D721Med (cell line): ENCODE measurements at places on chromosomes 4 and X.

- DNase-seq, result no peak
Measured at GRCh38 chr4:35963383-35963782, 280.9 kb downstream of the ARAP2 start.

DNA sequence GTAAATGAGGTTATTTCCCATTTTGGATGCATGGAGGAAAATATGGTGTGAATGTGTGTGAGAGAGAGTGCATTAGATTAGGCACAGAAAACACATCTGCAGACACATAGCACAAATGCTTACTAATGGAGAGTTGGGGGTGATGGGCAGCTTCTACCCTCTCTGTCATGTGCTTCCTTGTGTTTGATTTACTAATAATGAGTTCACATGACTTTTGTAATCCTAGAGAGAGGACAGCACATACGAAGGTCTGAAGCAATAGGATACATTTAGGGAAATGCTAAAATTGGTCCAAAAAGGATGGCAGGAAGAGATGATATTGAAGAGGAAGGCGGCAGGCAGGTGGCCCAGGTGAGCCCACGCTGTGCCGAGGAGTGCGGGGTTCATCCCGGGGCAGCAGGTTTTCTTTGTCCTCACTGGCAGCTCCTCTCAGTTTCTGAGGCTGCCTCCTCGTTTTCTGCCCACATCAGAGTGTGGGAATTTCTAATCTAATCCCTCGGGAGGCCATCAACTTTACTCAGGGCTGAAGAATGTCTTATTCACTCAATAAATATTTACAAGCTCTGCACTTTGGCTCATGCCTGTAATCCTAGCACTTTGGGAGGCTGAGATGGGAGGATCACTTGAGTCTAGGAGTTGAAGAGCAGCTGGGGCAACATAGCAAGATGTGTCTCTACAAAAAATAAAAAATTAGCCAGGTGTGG is 15.9 kb upstream of the MAP9 start:
- no peak for DNase-seq

DNA sequence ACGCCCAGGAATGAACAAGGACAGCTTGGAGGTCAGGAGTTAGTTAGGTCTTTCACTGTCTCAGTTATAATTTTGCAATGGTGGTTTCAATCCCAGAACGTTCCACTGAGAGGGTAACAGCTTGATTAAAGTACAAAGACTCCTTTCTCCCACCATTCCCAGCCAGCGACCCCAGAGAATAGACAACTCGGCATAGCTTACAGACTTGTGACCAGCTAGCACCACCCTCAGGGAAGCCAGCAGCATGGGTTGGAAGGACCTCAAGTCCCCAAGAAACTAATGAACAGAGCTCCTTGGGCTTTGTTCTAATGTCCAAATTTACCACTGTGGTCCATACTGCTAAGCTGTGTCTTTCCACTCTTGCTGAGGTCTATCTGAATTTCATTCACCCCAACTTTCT is 72.0 kb upstream of the MED14 start:
- DNase-seq, result no peak

- DNase-seq, result no peak
Measured at GRCh38 chr4:3683744-3684421, 82.3 kb upstream of the ADRA2C start.

GRCh38 chr4:150782311-150782710 is 200.4 kb downstream of the MAB21L2 start:
- no peak for DNase-seq

DNA sequence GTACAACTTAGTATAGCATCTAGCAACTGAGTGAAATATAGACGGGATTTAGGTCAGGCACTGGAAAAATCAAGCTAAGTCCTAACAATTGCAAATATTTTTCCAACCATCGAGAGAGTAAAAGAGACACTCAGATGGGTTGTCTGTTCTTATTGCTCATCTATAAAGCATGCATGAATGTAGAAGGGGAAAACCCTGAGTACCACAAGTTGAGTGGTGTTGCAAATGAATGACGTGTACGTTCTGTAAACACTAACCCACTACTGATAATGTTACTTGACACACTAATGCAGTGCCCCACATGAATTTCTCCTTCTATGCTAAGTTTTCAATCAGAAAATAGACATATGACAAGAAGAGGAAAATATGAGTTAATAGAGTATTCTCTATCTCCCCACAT is 211.2 kb downstream of the COX18 start:
- DNase-seq, result no peak

- no peak for DNase-seq
Measured at GRCh38 chr4:99790796-99791617, 25.6 kb upstream of the DAPP1 start.

DNA sequence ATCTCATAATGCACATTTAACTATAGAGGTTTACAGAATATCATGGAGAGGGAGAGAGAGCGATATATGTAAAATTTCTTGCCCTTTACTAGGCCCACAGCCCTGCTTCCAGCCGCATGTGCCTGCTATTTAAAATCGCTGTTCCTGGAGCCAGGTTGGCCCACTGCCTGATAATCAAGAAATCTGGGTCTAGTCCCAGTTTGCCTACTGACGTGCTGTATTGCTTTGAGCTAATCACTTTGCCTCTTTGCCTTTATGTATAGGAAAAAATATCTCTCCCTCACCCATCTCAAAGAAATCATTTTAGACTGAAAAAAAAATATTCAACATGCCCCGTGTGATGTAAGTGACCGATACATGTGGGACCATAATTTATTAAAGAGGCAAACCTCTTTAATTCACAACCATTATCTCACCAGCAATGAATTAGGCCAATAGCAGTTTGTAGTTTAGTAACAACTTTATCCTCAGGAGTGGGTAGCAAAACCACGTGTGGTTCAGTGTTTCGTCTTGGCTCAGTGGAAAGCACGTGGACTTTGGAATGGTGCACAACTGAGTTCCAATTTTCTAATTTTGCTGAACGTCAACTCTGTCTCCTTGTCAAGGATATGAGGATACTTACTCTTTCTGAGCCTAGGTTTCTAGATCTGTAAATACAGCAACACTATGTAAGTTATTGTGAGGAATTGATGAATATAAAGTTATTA is 62.6 kb downstream of the GRXCR1 start:
- DNase-seq, result no peak

DNA sequence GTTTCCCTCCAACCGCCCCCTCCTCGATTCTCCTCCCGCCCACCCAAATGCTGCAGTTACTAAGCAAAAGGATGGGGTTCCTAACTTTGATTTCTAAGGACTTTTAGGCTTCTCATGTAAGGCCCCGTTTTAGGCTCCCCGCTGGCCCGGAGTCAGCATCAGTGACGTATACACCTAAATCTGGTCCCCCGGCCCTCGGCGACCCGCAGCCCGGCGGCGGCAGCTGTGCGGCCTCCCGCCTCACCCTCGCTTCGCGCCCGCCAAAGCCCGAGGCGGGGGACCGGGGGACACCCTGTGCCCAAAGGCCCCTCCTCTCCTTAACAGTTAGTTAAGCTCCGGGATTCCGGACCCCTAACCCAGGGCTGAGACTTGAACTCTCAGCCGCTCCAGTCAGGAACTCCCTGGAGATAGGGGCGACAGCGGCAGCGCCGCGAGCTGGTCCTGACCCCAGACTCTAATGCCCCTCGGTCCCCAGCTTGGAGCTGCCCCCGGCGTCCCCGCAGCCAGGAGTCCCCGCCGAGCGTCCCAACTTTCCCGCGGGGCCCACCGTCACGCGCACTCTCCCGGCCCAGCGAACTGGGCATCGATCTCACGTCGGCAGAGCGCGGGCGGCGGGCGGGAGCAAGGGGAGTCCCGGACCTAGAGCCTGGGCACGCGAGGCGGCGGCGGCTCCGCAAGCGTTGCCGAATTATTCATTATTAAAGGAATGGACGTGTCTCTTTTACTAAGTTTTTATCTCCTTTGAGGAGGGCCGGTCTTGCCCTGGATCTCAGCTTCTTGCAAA is 1.5 kb upstream of the NR3C2 start:
- DNase-seq, result no peak

- DNase-seq, result no peak
Measured at GRCh38 chr4:84977396-84977795, 10.9 kb upstream of the WDFY3 start.

GRCh38 chr4:122163767-122164166 is 11.6 kb downstream of the BLTP1 start:
- DNase-seq, result no peak

DNA sequence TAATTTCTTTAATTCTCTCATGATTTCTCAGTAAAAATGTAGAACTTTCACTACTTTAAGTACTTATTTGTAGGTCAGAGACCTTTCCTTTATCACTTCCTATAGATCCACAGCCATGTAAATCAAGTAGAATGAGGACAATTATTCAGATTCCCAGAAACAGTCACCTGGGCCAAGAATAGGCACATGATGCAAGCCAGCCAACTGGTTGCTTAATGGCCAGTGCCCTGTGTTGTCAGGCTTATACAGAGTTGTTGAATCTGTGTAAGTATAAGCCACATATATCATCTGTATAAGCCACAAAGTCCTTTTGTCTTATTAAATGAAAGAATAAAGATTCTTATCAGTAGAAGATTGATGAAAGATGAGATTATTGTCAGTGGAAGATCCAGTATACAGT is 5.2 kb downstream of the BANK1 start:
- no peak for DNase-seq

GRCh38 chrX:93422693-93423092 is 250.7 kb downstream of the NAP1L3 start:
- DNase-seq, result no peak

GRCh38 chrX:70172221-70172620 is 5.1 kb upstream of the DGAT2L6 start:
- no peak for DNase-seq

DNA sequence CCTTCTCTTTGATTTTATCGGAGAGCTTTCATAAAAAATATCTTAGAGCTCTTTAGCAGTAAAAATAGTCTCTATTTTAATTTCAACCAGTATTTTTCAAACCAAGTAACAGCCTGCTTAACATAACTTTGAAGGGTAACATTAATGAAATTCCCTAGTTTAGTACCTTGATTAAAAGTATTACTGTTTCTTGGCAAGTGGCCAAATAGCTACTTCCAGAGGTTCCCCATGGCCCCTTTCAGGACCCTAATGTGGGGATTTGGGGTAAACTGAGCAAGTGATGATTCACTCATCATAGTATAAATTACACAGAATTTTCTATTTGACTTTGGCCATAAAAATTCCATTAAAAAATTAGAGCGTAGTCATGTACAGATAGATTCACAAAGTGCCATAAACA is 211.0 kb downstream of the CAMK2D start:
- DNase-seq, result no peak

DNA sequence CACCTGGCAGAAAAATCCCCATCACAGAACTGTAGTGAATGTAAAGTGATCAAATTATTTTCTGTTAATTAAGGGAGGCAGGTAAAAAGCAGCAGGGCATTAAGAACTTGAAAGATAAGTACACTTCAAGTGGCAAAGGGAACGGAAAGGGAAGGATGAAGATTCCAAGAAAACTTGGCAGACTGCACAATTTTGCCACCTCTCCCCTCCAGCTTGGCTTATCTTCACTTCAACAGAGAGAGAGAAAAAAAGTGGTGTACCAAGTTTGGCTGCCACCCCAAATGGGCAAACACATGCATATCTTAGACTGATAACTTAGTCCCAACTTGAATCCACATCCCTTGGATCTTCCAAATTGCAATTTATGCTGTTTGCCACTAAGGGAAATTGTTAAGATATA is 598.1 kb upstream of the ACTRT1 start:
- no peak for DNase-seq

DNA sequence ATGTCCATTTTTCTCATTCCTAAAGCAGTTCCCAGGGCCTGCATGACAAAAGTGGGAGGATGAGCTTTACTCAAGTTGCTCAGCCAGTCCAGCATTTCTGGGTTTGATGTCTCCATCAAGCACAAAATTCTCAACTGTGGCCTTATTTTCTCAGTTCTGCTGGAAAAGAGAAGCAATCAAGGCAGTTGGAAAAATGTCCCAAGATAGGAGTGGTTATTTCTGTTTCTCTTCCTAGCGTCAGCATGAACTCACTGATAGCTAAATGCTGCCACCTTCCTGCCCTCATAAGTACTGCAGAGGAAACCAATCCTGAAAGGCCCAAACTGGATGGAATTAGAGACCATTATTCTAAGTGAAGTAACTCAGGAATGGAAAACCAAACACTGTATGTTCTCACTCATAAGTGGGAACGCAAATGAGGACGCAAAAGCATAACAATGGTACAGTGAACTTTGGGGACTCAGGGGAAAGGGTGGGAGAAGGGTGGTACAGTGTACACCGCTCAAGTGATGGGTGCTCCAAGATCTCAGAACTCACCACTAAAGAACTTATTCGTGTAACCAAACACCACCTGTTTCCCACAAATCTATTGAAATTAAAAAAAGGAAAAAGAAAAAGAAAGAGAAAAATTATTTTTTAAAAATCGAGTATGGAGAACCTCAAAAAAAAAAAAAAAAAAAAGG is 29.6 kb downstream of the ADH7 start:
- DNase-seq, result no peak

- DNase-seq, result no peak
Measured at GRCh38 chr4:184384810-184385557, 89.4 kb downstream of the IRF2 start.

DNA sequence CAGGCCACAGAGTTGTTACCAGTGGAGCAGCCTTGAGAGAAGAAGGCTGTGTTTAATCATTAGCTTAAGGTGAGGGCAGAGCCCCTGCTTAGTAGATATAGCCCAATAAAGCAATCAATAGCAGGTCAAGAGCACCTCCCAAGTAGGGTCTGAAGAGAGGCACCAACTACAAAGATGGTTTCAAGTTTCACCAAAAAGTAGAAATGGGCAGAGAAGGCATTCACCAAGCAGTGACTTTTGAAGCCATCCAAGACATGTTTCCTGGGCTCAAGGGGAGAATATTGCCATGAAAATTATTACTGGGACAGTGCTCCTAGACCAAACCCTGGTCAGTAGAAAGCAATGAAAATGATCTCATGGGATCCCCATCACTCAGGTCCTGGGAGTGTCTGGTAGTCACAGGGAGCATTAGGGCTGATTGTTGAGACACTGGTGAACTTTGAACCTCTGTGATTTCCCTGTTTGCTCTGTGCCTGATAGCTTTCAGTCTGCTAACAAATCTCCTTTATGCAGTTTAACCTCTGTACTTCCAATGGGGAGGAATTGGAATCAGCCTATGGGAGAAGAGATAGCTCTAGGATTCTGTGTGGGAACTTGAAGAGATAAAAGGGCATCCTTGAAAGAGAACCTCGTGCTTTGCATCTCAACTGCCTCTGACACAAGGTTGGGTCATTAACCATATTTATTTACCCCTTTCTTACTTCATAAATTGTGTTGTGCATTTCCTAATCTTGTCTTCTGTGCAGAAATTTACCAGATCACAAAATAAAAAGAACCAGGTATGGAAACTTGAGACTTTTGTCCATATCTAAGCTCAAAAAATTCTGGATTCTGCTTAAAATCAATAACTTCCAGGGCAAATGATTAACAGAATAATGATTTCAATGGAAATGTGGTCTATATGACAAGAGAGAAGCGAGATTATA is 9.3 kb upstream of the OTC start:
- no peak for DNase-seq

GRCh38 chr4:149045731-149046130 is 603.5 kb upstream of the NR3C2 start:
- DNase-seq, result no peak

- no peak for DNase-seq
Measured at GRCh38 chr4:168758351-168758876, 251.6 kb downstream of the CBR4 start.

GRCh38 chr4:25117274-25117673 is 43.0 kb downstream of the SEPSECS start:
- no peak for DNase-seq

GRCh38 chrX:63475200-63475599 is 124.1 kb upstream of the SPIN4 start:
- DNase-seq, result no peak

- DNase-seq, result no peak
Measured at GRCh38 chrX:15579778-15580747, 20.7 kb downstream of the ACE2 start.
